ENCODE measurements at places on chromosomes 2 and 18.

GRCh38 chr2:11498543-11499034 is 32.6 kb upstream of the E2F6 start:
- DNase-seq: no peak

- peak; percentile 10 for DNase-seq
Observed at GRCh38 chr2:238970553-238971081, 122.7 kb downstream of the TWIST2 start.

DNA sequence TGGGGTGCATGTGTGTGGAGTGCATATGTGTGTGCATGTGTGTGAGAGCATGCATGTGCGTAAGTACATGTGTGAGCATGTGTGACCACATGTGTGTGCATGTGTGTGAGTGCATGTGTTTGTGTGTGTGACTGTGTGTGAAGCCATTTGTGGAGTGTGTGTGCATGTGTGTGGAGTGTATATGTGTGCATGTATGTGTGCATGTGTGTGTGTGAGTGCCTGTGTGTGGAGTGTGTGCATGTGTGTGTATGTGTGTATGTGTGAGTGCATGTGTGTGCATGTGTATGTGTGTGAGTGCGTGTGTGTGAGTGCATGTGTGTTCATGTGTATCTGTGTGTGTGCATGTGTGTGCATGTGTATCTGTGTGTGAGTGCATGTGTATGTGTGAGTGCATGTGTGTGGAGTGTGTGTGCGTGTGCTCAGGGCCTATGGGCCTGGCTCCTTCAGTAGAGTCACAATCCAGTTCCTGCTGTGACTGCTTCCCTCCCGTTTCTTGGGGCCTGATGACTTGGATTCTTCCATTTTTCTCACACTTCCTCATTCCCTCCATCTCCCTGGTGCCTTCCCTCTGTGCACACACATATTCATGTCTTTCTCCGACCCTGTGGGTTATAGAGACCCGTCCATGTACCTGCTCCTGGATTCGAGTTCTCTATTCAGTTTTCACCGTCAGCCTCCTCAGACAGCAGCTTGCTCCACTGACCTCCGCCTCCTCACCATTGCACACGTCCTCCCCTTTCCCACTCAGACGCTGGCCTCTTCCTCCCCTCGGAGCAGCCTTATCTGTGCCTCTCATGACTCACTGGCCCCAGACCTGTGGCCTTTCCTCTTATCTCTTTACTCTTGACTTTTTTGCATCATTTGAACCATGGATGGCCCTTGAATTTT is 25.2 kb downstream of the TOGARAM2 start:
- DNase-seq: no peak

GRCh38 chr2:117679952-117680351 is 134.5 kb upstream of the DDX18 start:
- DNase-seq: no peak

GRCh38 chr2:239747274-239747673 is 277.9 kb downstream of the NDUFA10 start:
- DNase-seq: no peak

GRCh38 chr2:128642316-128642715 is 323.6 kb upstream of the HS6ST1 start:
- no peak for DNase-seq

- DNase-seq: no peak
Observed at GRCh38 chr18:59735269-59735860, 38.1 kb upstream of the CCBE1 start.

DNA sequence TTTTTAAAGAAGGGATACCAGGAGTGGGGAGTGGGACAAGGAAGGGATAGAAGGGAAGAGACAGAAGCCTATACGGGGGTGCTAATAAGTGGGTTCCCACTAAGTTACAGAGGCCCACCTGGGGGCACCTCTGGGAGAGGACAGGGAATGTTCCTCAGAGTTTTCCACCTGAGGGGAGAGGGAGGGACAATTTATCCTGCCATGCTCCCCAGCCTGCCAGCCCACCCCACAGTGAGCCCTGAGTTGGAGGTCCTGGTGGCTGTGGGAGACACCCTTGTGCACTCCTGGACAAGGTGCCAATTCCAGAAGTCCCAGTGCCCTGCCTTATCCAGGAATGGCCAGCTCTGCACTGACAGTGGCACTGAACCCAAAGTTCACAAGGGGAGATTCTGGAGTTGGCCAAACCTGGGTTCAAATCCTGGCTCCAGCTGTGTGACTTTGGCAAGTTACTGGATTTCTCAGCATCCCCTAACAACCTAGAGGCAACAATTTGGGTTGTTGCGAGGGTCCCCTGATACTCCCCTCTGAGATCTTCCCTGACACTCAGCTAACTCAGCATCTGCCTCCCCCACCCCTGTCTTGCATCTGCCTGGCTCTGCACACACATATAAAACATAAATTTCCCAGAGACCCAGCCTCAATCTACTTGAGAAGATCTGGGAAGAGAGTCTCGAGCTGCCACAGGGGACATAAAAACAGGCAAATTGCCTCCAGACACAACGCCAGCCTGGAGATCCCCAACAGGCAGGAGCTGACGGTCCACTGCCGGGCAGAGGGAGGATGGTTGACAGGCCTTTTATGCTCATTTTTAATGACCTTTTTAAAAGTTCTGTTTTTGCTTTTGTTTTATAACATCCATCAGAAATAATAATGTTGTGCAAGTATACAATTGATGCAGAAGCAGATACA is 98.7 kb upstream of the ST3GAL5 start:
- no peak for DNase-seq

- DNase-seq: no peak
Observed at GRCh38 chr2:157793053-157793612, 83.0 kb downstream of the ACVR1 start.

GRCh38 chr2:44650796-44651195 is 289.0 kb downstream of the CAMKMT start:
- DNase-seq: no peak

DNA sequence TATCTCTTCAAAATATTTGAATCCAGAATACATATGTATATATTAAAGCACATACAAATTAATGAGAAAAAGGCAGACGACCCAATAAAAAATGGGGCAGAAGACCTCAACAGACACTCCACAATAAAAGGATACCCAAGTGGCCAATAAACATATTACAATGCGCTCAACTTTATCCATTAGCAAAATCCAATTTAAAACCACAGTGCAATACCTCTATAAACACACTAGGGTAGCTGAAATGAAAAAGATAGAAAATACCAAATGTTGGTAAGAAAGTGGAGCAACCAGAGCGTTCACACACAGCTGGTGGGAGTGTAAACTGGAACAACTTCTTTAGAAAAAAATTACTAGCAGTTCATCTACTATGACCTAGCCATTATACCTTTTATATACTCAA is 75.3 kb downstream of the CCDC148 start:
- DNase-seq: no peak

GRCh38 chr18:59041819-59042815 is 97.6 kb upstream of the SEC11C start:
- no peak for DNase-seq

DNA sequence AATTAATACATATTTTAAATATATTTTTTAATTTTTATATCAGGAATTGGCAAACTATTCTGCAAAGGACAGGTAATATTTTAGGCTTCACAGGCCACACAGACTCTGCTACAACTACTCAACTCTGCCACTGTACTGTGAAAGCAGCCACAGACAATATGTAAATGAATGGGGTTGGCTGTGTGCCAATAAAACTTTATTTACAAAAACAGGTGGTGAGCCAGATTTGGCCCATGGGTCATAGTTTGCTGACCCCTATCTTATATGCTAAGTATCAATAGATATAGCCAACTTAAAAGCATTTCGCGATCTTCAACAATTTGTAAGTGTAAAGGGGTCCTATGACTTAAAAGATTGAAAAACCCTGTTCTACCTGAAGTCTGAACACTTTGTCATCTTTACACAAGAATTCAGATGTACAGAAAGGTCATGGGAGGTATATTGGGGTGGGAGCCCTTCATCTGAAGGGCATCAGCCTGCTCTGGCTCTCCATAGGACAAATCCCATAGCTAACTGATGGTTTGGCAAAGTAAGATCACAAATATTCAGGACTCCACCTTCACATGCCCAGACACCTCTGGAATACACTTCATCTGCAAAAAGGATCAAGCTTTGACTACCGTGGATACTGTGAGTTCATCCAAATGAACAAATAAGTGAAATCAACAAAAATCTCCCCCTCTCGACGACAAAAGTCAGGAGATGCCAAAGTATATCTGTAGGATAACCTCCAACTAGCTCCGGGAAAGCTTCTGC is 65.9 kb downstream of the C1D start:
- DNase-seq: no peak

GRCh38 chr2:99615247-99615771 is 125.5 kb upstream of the REV1 start:
- no peak for DNase-seq

DNA sequence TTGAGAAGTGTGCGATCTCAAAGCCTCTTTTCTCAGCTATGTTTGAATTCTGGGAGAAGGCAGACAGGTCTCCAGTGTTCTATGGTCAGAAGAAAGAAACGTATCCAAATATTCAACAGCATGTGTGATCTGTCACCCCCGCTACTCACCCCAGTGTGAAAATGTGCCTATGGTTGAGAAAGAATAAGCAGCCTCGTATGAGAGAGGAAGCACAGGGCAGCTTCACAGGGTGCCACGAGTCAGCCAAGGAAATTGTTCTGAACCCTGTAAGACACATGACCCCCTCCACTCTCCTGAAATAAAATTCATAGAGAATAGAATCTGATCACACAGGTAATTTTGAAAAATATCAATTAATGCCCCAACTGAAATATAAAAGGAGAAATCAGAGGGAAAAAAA is 8.0 kb upstream of the SF3B1 start:
- DNase-seq: no peak

GRCh38 chr2:100146657-100146960 is 4.2 kb upstream of the AFF3 start:
- no peak for DNase-seq

GRCh38 chr2:217065695-217066405 is 206.0 kb upstream of the TNP1 start:
- no peak for DNase-seq

GRCh38 chr18:44899832-44900231 is 219.1 kb downstream of the SETBP1 start:
- no peak for DNase-seq

DNA sequence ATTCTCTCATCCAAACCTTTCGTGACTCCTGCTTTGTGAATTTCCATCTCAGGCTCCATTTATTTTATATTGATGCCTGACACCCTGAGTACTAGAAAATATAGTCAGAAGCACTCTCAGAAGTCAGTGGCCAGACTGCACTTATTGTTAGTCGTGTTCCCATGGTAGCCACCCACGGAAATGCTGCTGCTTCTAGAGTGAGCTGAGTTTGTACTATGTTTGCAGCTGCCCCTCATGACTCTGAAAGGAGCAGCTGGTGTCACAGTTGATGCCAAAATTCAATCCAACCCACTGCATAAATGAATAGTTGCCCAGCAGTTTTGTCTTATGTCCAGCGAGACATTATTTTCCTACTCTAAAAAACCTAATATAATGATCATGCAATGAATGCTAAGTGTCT is 265.2 kb upstream of the SPHKAP start:
- DNase-seq: no peak

GRCh38 chr2:79619976-79620375 is 107.1 kb downstream of the CTNNA2 start:
- DNase-seq: no peak

DNA sequence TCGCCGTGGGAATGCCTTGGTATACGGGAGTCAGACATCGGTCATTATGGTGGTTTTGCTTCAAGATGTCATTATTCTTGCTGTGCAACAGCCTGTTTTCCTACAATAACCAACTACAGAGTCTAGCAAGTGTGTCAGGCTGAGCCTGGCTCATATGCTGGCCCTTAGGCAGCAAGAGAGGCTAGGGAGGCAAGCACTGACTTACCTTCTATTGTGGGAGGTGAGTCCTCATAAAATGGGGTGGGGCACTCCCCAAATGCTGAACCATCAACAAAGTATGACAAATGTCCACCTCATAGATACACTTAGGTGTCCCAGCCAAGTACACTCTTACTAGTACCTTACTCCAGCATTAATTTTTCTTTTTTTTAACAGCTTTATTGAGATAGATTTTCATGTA is 77.0 kb upstream of the ATL2 start:
- no peak for DNase-seq

- DNase-seq: no peak
Observed at GRCh38 chr2:15633971-15634346, 42.3 kb downstream of the DDX1 start.

DNA sequence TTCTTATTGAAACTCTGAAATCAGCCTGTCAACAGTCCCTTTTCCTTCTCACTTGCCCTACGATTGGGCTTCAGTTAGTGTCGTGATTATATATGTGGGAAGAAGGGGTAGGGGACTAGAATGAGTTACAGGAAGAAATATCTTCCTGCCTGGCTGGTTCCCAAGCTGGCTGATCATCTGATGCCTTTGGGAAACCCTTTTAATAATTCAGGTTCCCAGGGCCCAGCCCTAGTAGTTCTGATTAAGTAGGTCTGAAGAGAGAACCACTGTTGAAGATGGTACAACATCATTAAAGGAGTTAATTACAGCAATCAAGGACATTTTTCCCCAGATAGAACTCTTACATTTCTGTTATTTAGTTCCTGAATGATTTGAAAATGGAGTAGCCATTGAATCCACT is 110.1 kb upstream of the EML6 start:
- no peak for DNase-seq

- DNase-seq: no peak
Observed at GRCh38 chr2:228548230-228548629, 366.7 kb upstream of the SPHKAP start.

DNA sequence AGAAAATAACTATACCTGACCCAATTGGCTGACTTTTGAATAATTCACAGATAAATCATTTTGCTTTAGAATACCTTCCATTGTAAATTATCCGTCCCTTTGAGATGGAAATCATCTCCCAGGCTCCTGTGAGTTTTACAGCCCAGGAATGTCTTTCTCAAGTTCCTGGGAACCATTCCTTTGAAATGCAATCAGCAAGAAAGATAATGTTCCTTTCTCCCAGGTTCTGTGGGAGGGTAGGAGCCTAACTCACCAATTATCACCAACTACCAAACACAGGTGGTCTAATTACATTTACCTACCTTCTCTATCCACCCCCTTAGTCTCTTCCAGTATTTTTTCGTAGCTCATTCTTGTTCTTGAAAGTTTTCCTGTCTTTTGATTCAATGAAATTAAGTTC is 1016.0 kb downstream of the SOCS6 start:
- DNase-seq: no peak

- no peak for DNase-seq
Observed at GRCh38 chr2:98515250-98515991, 70.8 kb downstream of the INPP4A start.
